ENCODE measurements at places on chromosomes 16 and 17.

DNA sequence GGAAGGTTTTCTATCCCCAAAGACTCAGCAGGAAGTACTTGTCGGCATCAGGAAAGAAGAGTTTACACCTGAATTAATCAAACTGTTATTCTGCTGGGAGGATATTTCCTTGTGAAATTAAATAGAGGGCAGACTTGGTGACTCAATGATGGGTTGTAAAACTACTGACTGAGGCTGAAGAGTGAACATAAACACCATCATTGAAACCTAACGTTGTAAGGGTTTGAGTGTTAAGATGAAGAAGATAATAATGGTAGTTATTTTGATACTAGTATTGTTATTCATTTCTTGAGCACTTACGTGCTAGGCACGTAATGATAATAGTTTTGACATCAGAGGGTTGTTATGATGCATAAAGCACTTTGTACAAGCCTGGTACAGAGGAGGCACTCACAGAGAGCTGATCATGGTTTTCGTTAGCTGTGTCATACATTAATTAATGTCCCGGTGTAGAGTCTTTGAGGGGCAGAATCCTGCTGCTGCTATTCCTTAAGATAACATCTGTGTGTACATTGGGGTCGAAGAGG, 64.2 kb upstream of the CACNG3 start:
- DNase-seq = no peak

GRCh38 chr17:59842901-59843652, 49.7 kb downstream of the TUBD1 start:
- DNase-seq = peak; percentile 96

GRCh38 chr16:66390346-66391108, 24.0 kb downstream of the CDH5 start:
- no peak for DNase-seq

DNA sequence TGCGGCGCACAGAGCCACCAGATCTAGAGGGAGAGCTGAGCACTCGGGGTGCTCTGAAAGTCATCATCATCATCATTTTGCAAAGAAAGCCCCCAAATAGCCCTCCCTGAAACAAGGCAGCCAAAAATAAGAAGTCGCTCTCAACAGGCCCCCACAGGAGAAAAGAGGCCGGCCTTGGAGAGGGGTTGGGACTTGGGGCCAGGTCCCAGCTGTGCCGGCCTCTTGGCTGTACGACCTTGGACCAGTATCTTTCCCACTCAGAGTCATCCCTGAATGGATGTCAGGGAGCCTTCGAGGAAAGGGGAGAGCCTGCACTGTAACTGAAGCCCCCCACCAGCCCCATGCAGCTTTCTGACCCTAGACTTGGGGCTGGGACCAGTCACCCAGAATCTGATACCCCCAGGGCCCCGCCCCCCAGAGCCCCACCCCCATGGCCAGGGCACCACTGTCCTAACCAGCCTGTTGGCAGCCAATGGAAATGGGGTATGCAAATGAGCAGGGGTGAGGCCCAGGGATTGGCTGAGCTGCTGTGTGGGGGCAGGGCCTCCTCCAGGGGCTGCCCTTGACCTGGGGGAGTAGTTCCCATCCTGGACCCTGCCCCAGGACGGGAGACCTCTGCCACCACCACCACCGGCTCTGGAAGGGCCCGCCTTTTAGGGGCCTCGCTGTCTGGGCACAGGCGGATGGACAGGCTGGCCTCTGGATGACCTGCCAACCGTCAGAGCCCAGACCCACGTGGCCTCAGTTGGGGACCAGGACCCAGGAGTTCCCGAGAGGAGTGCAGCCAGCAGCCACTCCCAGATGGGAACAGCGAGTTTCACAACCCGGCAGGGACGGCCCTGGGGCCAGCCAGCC, 15.4 kb downstream of the ZFPM1 start:
- DNase-seq = no peak

DNA sequence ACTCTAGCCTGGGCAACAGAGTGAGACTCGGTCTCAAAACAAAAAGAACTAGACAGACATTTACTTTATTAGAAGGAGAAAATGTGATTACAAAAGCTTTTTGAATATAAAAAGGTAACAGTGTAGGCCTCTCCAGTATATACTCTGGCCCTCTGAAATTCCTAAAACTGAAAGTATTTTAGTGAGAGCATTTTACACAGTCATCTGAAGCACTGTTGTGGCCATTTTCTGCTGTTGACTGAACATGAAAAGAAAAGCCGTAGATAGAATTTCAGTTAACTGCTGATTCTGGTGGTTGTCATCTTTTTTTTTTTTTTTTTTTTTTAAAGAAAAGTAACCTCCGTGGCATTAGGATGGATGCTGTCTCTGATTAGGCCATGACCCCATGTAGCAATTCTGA, 15.6 kb downstream of the DUSP14 start:
- DNase-seq = no peak

DNA sequence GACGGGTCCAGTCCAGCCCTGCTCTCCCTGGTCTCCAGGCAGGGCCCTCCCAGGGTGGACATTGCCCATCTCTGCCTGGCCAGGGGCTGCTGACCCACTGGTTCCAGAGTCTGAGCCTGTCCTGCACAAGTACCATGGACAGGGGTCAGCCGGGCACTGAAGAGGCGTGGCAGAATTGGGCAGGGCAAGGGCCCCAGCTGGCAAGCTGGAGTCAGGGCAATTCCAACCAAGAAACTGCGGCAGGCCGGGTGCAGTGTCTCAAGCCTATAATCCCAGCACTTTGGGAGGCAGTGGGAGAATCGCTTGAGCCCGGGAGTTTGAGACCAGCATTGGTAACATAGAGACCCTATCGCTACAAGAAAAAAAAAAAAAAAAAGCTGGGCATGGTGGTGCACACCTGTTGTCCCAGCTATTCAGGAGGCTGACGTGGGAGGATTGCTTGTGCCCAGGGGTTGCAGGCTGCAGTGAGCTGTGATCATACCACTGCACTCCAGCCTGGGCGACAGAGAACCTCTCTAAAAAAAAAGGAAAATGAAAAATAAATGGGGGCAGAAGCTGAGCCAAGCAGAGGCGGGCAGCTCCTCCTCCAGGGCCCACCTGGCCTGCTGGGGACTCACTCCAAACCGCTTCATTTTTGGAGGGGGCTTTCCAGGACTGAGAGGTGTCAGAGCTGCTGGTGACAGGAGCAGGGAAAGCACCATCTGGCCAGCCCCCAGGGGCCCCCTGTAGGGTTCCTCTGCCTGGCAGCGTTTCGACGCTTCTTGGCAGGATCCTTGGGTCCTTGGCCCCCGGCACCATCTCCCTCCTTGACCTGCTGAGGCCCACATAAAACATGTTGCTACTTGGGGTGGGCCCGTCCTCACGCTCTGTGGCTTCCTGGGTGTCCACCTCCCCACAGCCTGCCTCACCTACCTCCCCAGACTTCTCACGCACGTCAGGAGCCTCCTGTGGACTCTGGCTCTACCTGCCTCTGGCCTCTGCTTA, 2.9 kb upstream of the MAFG start:
- no peak for DNase-seq

GRCh38 chr17:77196251-77196650, 55.5 kb downstream of the SEC14L1 start:
- no peak for DNase-seq

DNA sequence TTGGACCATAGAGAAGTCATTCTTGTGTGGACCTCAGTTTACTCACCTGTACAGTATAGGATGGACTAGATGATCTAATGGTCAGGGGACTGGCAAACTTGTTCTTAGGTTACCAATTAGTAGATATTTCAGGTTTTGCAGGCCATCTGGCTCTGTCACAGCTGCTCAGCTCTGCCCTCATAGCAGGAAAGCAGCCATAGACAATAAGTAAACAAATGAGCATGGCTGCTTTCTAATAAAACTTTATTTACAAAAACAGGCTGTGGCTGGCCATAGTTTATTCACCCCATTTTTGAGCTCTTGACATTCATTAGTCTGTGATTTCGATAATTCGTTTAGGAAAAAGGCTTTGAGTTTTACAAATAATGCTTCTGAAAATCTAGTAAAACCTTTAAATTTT, 12.7 kb downstream of the BPTF start:
- no peak for DNase-seq

- DNase-seq = no peak
Measured at GRCh38 chr17:10447026-10447931, 22.1 kb downstream of the MYH4 start.

GRCh38 chr17:46717999-46718398, 100.5 kb downstream of the WNT3 start:
- no peak for DNase-seq

GRCh38 chr16:5001571-5001970, 32.2 kb downstream of the NAGPA start:
- DNase-seq = no peak

GRCh38 chr16:53913099-53913870, 209.3 kb downstream of the FTO start:
- no peak for DNase-seq

DNA sequence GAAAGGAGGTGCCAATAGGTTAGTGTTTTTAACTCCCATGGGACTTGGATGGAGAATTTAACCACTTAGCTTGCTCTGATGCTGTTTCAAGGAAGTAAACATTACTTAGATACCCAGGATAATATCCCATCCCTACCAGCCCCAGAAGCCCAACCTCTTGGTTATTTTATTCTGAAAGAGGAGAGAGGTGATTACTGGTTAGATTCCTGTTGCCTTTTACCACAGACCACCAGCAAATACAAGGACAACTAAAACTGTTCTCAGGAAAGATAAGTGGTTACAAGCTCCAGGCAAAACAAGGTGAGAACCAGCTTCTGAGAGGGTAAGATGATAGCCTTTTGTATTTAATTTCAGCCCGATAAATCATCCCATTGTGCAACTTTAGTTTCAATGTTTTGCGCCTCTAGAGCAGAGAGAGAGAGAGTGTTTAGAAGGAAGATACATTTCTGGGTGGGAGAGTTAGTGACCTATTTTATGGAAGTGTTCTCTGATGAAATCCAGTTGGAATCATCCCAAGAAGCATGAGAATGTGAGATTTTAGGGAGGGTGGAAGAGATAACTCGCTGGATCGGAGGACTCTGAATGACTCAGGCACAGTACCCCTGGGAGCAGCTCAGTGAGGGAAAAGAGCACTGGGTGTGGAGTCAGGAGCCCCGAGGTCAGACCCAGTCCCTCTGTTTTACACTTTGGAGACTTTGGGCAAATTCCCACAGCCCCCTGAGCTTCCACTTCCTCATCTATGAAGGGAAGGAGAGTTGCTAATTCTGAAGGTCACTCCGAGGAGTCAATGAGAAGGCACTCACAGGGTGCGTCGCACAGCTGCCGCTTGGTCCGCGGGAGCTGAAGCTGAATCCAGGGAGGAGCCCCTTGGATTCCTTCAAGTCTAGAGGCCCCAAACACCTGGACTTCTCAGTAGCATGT, 12.1 kb downstream of the GLP2R start:
- DNase-seq = no peak

Measured in glomerular endothelial cell (primary cell).